Aorta (tissue), 5 donors: ENCODE measurements at places on chromosomes 12 and 14. TPM values are rescaled to one million over a fixed set of nuclear protein-coding genes. Genes with fewer than 3 reads are reported as not detected.

DNA sequence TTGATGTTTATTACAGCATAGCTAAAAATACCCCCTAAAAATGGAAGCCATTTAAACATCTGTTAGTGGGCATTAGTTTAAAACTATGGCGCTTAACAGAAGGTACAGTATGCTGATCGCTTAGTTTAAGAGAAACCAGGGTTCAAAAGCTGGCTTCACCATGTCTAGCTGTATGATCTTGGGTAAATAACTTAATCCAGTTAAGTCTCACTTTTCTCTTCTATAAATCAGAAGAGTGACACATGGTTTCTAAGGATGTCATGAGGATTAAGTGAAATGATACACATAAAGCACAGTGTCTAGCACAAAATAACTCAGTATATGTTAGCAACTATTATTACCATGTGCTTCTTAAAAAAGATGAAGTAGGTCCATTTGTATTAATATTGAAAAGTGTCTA lies 38.7 kb downstream of the STK38L start:
- H3K36me3 ChIP-seq = no peaks in the 10 kb centered on the region
- H3K4me1 ChIP-seq = peaks cover 13% of the 10 kb centered on the region
- no peak for DNase-seq
- no peak overlapping the region for H3K27ac ChIP-seq
- no peak overlapping the region for H3K4me3 ChIP-seq
- no peaks in the 10 kb centered on the region for H3K27me3 ChIP-seq

The AMHR2 gene
- total RNA-seq = not detected

The KLRG1 gene
- 4.5 TPM for total RNA-seq

GRCh38 chr14:55103005-55103640 lies 25.9 kb upstream of the LGALS3 start:
- H3K27ac ChIP-seq = peak overlapping the region; percentile 79
- DNase-seq = peak; percentile 85
- peaks cover 3% of the 10 kb centered on the region for H3K4me1 ChIP-seq
- H3K36me3 ChIP-seq = no peaks in the 10 kb centered on the region
- no peak overlapping the region for H3K4me3 ChIP-seq
- H3K27me3 ChIP-seq = no peaks in the 10 kb centered on the region

The IGF1 gene
- 103 TPM for total RNA-seq

GRCh38 chr14:100587086-100587762 lies at the start of gene BEGAIN:
BEGAIN (minus strand) TSS chr14:100587417; CDS start chr14:100587290, 127 bp downstream.
- peak; percentile 64 for DNase-seq
- no peak within 1 kb of the TSS for H3K27ac ChIP-seq
- H3K4me3 ChIP-seq = peak within 1 kb of the TSS; percentile 29
- H3K4me1 ChIP-seq = no peaks in the 10 kb centered on the region
- no peaks in the 10 kb centered on the region for H3K36me3 ChIP-seq
- H3K27me3 ChIP-seq = no peaks in the 10 kb centered on the region

DNA sequence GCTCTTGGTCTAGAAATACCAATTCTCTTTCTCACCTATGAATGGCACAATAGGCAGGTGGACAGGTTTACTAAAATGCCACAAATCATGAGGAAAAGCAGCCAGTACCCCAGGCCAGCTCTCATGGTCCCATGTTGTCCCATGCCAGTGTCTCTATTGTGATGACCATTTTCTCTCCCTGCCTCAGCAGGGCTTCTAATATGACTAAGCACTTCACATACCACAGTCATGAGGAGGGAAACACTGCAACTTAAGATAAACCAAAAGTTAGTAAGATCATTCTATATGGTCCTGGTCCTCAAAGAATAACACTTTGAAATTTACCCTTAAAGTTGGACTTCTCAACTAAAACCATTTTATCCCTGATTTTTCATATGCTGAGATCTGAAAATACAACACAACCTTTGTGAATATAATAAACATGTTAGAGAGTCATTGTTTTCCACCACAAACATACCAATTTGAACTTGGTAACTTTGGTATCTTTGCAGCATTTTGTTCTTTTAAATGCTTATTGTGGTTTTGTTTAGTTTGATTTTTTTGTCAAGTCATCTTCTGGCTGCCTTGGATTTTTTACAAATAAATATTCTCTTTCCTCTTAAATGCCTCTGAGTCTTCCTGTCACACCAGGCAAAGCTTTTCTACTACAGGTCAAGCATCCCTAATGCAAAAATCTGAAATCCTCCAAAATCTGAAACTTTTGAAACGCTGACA lies 3.6 kb downstream of the TTC5 start:
- H3K36me3 ChIP-seq = peaks cover 11% of the 10 kb centered on the region
- no peaks in the 10 kb centered on the region for H3K4me1 ChIP-seq
- no peak overlapping the region for H3K27ac ChIP-seq
- no peak overlapping the region for H3K4me3 ChIP-seq

DNA sequence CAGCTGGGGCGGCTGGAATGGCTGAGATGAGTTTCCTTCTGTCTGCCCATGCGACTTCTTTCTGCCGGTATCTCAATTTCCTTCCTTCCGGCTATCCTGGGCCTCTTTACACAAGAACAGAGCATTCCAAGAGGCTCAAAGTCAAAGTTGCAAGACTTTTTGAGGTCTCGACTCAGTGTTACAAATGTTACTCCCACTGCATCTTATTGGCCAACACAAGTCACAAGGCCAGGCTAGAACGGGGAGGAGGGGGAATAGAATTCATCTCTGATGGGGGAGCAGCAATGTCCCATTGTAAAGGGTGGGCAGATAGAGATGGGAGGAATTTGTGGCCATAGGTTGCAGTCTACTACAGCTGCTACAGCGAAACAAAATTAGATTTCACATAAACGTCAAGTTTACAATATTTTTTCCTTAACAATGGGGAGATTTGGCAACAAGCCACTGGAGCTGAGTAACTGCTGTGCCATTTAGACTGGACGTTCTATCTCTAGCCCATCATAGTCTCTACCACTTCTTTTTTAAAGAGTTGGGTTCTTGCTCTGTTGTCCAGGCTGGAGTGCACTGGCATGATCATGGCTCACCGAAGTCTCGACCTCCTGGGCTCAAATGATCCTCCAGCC lies 9.5 kb upstream of the NYNRIN start:
- H3K27ac ChIP-seq = no peak overlapping the region
- no peak overlapping the region for H3K4me3 ChIP-seq
- no peak for DNase-seq
- H3K4me1 ChIP-seq = no peaks in the 10 kb centered on the region
- H3K27me3 ChIP-seq = no peaks in the 10 kb centered on the region
- H3K36me3 ChIP-seq = no peaks in the 10 kb centered on the region

The RAPGEF3 gene
- total RNA-seq = 139 TPM

The AQP6 gene
- 0.39 TPM for total RNA-seq

- H3K4me1 ChIP-seq = no peaks in the 10 kb centered on the region
- H3K4me3 ChIP-seq = no peak overlapping the region
- H3K27ac ChIP-seq = peak overlapping the region; percentile 65
- H3K36me3 ChIP-seq = no peaks in the 10 kb centered on the region
- H3K27me3 ChIP-seq = no peaks in the 10 kb centered on the region
Observed at GRCh38 chr12:89372584-89373370, 20.5 kb upstream of the DUSP6 start.

DNA sequence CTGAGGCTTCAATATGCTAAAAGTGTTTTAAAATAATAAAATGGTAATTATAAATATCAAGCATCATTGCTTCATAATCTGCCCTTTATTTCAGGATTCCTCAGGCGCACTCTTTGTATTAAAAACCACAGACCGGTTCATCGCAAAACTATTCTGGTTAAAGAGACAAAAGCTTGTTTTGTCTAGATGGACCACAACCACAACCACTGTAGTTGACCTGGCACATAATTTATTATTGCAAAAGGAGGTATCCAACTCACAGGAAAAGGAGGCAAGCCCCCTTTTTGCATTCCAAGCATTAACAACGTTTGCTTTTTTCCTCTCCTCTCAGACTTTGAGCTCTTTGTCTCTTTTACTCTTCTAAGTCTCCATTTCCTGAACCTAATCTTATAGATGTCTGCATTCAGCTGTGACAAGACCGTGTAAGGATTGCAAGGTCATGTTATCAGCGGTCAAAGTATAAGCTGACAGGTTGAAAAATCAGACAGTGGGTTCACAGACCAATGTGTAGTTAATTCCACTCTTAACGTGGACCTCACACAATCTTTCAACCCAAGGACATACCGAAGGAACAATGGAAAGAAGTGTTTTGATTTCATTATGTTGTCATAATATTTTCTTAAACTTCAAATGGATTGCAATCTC lies 1057.6 kb downstream of the GALC start:
- H3K27ac ChIP-seq = no peak overlapping the region
- no peaks in the 10 kb centered on the region for H3K27me3 ChIP-seq
- no peaks in the 10 kb centered on the region for H3K36me3 ChIP-seq
- DNase-seq = no peak
- H3K4me1 ChIP-seq = no peaks in the 10 kb centered on the region

DNA sequence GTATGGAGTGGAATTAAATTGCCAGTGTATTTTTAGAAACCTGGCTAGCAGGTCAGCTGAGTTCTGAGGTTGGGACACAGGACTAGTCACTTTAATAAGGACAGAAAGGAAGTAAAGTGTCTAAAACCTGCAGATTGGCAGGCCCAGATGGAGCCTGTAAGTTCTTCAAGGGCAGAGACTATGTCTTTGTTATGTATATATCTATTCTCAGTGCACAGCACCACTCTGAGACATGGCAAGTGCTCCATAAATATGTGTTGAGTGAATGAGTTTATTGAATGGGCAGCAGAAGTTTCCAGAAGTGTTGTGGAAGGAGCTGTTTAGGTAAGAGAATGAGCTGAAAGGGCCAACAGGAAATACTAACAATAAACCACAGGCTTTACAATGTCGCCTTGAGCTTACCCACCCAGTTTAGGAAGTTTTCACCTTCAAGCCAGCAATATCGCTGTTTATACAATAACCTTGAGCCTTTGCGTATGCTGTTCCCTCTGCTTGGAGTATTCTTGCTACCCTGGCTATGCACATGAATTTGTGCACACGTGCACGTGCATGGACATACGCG lies 109.5 kb upstream of the TMPO start:
- no peak overlapping the region for H3K4me3 ChIP-seq
- no peaks in the 10 kb centered on the region for H3K4me1 ChIP-seq
- H3K27me3 ChIP-seq = no peaks in the 10 kb centered on the region
- H3K27ac ChIP-seq = no peak overlapping the region
- DNase-seq = no peak
- no peaks in the 10 kb centered on the region for H3K36me3 ChIP-seq

GRCh38 chr14:39423793-39424192 lies 8.4 kb downstream of the FBXO33 start:
- H3K27ac ChIP-seq = no peak overlapping the region
- H3K36me3 ChIP-seq = no peaks in the 10 kb centered on the region
- no peak for DNase-seq
- H3K27me3 ChIP-seq = no peaks in the 10 kb centered on the region
- no peak overlapping the region for H3K4me3 ChIP-seq

The LMNTD1 gene
- not detected for total RNA-seq

The CFAP73 gene
- not detected for total RNA-seq

The TAS2R20 gene
- total RNA-seq = 4.8 TPM

DNA sequence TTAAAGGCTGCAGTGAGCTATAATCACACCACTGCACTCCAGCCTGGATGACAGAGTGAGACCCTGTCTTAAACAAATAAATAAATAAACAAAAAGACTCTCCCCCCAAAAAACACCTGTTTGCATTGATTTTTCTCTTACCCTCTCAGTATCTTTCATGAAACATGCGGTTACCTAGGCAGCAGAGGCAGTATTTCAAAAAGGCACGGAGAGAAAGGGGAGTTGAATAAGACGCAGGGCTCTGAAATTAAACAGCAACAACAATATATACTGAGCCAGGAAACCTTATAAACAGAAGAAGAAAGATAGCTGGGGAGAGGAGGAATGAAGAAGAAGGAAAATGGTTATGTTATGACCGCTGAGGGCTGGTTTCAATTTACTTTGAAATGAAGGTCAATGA lies 277.6 kb downstream of the BTG1 start:
- H3K4me1 ChIP-seq = no peaks in the 10 kb centered on the region
- H3K27ac ChIP-seq = no peak overlapping the region
- H3K27me3 ChIP-seq = no peaks in the 10 kb centered on the region
- no peak for DNase-seq
- no peak overlapping the region for H3K4me3 ChIP-seq
- H3K36me3 ChIP-seq = no peaks in the 10 kb centered on the region

DNA sequence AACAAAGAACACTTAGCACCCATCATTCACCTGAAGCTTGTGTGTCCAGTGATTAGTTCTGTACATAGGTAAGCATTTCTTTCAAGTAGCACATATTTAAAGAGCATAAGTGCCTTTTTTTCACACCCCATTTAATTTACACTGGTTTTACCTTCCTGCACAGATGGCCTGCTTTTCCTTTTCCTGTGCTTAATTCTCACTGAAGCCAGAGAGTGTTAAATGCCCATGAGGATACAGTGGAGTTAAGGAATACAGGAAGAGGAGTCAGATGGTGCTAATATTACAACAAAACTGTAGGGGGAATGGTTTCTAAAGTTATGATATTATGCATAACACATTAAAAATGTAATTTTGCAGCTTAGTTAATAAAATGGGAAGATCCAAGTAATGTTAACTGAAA lies 31.0 kb upstream of the SLC38A1 start:
- H3K27me3 ChIP-seq = no peaks in the 10 kb centered on the region
- no peak overlapping the region for H3K4me3 ChIP-seq
- DNase-seq = no peak
- H3K4me1 ChIP-seq = no peaks in the 10 kb centered on the region
- no peaks in the 10 kb centered on the region for H3K36me3 ChIP-seq

- no peak for DNase-seq
- H3K4me3 ChIP-seq = no peak overlapping the region
- H3K27me3 ChIP-seq = no peaks in the 10 kb centered on the region
- H3K4me1 ChIP-seq = no peaks in the 10 kb centered on the region
- H3K27ac ChIP-seq = no peak overlapping the region
Observed at GRCh38 chr12:124479680-124480468, 87.5 kb downstream of the NCOR2 start.

The LALBA gene
- not detected for total RNA-seq

DNA sequence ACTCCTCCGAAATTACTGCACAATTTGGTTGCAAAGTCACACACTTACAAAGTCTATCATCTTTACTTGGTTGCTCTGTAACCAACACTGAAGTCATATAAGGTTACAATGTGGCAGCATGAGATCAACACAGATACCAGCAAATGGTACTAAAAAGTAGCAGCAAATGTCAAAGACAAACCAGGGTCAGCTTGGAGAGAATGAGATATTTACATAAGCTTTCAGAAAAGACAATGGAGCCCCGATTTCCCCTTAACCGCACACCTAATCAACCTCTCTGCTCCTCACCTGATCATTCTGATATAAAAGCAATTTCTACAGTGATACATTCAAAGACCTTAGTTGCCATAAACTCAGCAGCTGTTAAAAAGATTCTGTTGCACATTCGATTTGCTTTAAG lies 76.4 kb upstream of the FOXN3 start:
- H3K27ac ChIP-seq = no peak overlapping the region
- no peaks in the 10 kb centered on the region for H3K4me1 ChIP-seq
- H3K36me3 ChIP-seq = no peaks in the 10 kb centered on the region
- H3K4me3 ChIP-seq = no peak overlapping the region
- no peaks in the 10 kb centered on the region for H3K27me3 ChIP-seq
- no peak for DNase-seq

GRCh38 chr12:76470028-76470939 lies 89.3 kb downstream of the OSBPL8 start:
- H3K4me1 ChIP-seq = peaks cover 6% of the 10 kb centered on the region
- no peak overlapping the region for H3K4me3 ChIP-seq
- H3K27ac ChIP-seq = no peak overlapping the region
- no peaks in the 10 kb centered on the region for H3K27me3 ChIP-seq

The MLXIP gene
- total RNA-seq = 65.1 TPM

GRCh38 chr14:68401855-68402254 lies 391.0 kb downstream of the ZFP36L1 start:
- H3K27me3 ChIP-seq = no peaks in the 10 kb centered on the region
- H3K36me3 ChIP-seq = no peaks in the 10 kb centered on the region

GRCh38 chr12:7884689-7885088 lies 12.0 kb upstream of the SLC2A14 start:
- H3K27ac ChIP-seq = no peak overlapping the region
- H3K27me3 ChIP-seq = no peaks in the 10 kb centered on the region
- no peak for DNase-seq
- no peaks in the 10 kb centered on the region for H3K36me3 ChIP-seq
- H3K4me3 ChIP-seq = no peak overlapping the region
